Activated naive CD4-positive, alpha-beta T cell treated with Interleukin-2 at 50 U/mL for 16 hours (primary cell): ENCODE measurements at places on chromosomes 5 and 9.
A peak's percentile ranks its signal among the peaks of the same experiment; 100 is the strongest.

GRCh38 chr9:124321935-124322334, 64.2 kb downstream of the NEK6 start:
- no peak for DNase-seq

GRCh38 chr9:131349881-131350563, 43.9 kb upstream of the PRRC2B start:
- peak; percentile 87 for DNase-seq

- no peak for DNase-seq
These were observed 75.9 kb downstream of the GABBR2 start for GRCh38 chr9:98632839-98633238.

GRCh38 chr5:142210864-142211412, 102.4 kb downstream of the NDFIP1 start:
- DNase-seq = no peak
